ENCODE measurements at places on chromosomes 5 and 9.

GRCh38 chr5:42583322-42583721, 160.1 kb downstream of the GHR start:
- DNase-seq, result peak; percentile 64

DNA sequence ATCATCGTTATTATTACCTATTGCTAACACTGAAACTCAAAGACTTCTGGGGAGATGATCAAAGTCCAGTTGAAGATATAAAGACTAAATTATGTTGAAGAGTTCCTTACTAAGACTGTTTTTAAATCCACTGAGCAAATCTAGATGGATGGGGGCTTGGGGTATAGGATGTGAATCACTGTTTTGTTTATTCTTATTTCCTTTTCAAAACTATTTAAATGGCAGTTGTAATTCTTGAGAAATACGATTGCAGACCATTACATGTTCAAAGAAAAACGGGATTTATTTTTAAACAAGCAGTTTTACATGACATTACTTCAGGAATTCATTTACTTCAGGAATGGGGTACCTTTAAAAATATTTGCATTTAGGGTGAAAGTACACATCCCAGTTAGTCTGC, 4.3 kb downstream of the RASGRF2 start:
- no peak for DNase-seq

DNA sequence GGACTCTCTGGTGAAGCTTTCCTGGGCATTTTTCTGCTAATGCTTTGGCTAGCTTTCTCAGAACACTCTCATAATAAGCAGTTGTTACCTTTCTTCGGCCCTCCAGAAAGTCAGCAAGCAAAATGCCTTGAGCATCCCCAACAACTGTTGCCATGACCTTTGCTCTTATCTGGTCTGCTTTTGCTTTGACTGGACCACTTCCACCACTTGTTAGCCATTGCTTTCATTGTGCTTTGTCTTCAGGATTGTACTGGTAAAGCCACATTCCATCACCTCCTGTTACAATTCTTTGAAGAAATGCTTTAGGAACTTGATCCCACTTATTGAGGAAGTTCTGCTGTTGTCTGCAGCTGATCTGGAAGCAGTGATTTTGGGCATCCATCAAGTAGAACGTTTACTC, 35.7 kb downstream of the RAD50 start:
- DNase-seq, result no peak

- no peak for DNase-seq
Measured at GRCh38 chr9:129567842-129568559, 52.9 kb downstream of the C9orf50 start.

GRCh38 chr5:171647043-171647903, 138.3 kb upstream of the SMIM23 start:
- no peak for DNase-seq

GRCh38 chr9:110890416-110890815, 147.9 kb downstream of the LPAR1 start:
- DNase-seq, result no peak

GRCh38 chr9:132008184-132008803, 71.4 kb downstream of the MED27 start:
- no peak for DNase-seq

DNA sequence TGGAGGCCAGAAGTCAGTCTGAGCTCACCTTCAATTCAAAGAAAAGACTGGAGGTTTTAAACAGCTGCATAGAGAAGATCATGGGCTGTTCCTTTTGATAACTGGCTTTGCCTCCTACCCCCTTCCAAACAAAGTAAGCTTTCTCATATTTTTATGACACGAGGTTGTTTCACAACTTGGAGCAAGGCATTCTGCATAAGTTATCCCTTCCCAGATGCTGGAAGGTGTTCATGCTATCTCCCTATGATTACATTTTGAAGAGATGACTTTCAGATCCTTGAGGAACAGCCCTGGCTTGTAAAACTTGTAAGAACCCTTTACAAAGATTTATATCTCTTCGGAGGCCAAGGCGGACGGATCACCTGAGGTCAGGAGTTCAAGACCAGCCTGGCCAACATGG, 571.9 kb upstream of the FTMT start:
- DNase-seq, result no peak

- no peak for DNase-seq
Measured at GRCh38 chr5:100130307-100130706, 404.9 kb upstream of the FAM174A start.

DNA sequence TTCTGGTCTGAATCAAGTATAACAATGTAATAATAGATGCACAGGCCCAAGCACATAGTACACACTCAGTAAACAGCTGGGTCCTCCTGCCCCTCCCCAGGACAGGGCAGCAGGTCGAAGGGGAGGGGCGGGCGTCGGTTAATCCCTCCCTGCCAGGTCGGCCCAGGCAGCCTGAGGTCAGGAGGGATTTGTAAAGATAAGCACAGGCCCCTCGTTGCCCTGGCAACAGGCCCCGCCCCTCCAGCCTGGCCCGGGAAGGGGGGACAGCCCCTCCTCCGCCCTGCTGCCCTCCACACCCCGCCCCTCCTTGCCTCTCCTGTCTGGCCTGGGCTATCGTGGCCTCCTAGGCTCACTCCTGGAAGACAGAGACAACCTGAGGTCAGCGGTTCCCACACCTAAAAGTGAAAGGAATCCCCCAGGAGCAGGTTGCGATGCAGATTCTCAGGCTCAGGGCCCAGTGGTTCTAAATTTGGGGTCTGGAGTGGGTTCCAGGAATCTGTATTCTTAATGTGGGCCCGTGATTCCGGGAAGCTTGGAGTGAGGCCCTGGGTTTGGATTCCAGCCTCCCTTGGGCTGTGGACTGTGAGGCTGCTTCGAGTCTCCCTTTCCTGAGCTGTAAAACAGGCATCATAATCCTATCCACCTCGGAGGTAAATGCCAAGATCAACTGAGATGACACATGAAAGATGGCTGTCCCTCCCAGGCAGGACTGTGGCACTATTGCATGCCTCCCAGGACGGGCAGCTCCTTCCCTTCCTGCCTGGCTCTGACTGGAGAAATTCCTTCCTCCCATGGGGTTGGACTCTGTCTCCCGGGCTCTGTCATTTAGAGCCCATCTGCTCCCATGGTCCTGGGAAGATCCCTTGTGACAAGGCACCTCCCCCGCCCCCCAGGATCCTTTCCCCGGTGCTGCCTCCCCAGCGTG, 4.4 kb downstream of the CRB2 start:
- peak; percentile 84 for DNase-seq

GRCh38 chr9:108156270-108156998, 666.9 kb upstream of the KLF4 start:
- DNase-seq, result no peak

- no peak for DNase-seq
Measured at GRCh38 chr5:78586251-78586650, 62.3 kb downstream of the LHFPL2 start.

GRCh38 chr5:38783011-38783561, 62.7 kb upstream of the OSMR start:
- no peak for DNase-seq

DNA sequence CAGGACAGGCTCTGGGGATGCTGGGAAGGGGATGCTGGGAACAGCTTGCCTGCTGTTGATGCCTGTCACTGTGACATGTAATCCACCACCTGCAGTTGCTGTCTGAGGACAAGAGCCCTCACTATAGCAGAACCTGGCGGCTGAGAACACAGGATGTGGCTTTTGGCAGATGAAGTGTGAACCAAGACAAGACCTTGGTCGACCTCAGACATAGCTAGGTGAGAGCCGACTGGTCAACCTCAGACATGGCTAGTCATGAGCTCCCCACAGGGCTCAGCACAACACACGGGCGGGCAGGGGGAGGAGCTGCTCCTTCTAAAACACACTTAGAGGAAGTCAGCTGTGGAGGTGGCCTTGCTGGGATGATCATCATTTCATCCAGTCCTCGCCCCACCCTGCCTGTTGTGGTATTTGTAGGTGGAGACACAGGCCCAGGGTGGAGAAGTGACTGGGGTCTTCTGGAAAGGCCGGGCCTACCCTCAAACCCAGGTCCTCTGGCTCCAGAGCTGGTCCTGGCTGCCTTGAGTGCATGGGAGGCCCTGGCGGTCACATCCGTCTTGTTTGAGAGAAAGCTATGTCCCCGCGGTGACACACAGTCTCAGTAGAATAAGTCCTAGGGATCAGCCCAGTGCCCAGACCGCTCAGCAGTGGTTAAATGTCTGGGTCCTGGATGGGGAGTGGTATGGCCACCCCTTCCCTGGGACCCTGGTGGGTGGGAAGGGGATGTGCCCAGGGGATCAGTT, 6.1 kb downstream of the SUSD3 start:
- peak; percentile 92 for DNase-seq
